ENCODE measurements at places on chromosomes 16 and 17.

- no peak for DNase-seq
Measured at GRCh38 chr17:32819035-32819434, 57.9 kb downstream of the MYO1D start.

- DNase-seq, result no peak
Measured at GRCh38 chr16:77612596-77612995, 109.7 kb upstream of the NUDT7 start.

- no peak for DNase-seq
Measured at GRCh38 chr17:13636951-13637350, 35.2 kb upstream of the HS3ST3A1 start.

DNA sequence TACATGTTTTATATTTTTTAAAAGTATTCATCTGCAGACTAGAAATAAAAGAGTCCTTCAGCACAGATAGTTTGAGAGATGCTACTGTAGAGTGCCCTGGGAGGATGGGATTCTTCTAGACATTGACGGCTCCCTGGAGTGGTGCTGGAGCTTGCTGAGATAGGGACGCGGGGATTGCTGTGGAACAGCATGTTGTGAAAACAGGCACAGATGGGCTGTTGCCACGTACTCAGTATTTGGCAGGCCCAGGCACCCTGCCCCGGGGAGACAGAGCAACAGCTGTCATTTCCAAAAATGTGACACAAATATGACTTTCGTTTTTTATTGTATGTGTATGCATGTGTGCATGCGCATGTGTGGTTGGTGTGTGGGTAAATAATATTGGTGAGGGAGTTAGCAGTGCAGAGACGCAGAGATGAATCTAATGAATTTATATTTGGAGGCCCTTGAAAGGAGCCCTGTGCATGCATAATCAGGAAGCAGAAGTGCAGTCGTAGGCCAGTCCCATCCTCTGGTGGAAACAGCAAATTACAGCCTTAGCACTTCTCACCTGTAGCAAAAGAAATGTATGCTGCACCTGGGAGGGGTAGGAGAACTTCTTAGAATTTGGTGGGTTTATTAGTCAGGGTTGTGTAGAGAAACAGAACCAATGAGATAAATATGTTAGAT lies 6.2 kb upstream of the ABCA8 start:
- DNase-seq, result no peak
